Right kidney (tissue), 9 donors: ENCODE measurements at places on chromosomes 7 and 10.

DNA sequence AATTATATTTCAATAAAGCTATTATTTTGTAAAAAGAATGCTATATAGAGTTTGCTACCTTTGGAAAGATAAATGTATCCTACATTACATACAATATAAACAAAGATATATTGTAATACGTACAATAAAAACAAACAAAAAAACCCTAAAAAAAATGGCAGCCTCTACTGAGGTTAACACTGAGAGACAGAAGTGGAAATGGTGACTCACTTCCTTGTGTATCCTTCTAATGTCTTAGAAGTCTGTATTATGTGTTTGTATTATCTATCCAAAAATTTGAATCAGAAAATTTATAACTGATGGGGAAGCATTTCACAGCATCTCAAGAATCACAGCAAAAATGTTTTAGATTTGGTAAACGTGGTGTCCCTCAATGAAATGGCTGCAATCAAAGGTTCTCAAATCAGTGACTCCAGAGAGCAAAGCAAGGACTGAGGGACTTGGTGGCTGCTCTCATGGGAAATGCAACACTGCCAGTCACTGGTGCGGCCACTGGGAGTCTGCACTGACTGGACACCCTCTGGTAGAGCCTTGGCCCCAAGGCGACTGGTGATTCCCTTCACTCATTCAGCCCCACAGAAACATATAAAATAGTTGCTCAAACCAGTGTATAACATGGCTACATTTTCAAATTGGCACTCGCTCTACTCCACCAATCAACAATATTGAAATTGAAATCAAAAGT lies 53.8 kb downstream of the PANK1 start:
- no peak for DNase-seq

- no peak for DNase-seq
Measured at GRCh38 chr10:58667658-58668310, 155.1 kb downstream of the BICC1 start.

GRCh38 chr10:14003517-14004184 lies 327.1 kb downstream of the FRMD4A start:
- DNase-seq, result no peak

DNA sequence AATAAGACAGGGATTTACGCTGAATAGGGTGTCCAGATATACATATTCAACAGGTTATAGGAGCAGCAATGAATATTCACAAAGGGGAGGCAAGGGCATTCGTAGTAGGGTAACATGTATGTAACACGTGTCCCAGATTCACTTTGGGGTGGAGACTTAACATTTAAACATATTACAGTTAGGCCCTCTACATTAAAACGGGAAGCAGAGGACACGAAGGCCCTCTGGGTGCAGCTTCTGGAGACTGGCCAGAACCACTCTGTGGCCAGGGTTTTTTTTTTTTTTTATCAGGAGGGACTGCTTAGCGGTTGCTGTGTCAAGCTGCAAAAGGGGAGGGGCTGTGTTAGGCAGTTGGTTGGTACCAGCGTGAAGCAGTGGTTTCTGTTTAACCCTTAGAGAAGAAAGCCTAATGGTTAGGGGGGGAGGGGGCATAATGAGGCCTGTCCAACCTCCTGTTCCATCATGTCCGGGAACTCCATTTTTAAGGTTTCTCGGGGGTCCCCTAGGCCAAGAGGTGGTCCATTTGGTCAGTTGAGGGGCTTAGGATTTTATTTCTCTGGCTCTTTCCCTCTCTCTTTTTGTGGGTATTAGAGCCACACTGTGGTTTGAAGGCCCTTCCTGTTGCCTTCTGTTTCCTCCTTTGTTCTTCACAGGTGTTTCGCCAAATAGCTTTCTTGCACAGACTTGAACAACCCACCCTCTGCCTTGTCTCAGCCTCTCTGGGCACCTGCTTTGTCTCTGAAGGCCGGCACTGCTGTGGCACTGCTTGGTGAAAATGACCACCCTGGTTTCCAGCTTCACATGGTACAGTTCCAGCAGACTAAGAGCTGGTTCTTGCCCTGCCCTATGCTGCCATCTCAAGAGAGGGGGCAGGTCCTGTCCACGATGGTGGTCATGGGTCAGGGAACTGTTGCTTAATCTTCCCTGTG lies 26.4 kb downstream of the PRF1 start:
- no peak for DNase-seq

DNA sequence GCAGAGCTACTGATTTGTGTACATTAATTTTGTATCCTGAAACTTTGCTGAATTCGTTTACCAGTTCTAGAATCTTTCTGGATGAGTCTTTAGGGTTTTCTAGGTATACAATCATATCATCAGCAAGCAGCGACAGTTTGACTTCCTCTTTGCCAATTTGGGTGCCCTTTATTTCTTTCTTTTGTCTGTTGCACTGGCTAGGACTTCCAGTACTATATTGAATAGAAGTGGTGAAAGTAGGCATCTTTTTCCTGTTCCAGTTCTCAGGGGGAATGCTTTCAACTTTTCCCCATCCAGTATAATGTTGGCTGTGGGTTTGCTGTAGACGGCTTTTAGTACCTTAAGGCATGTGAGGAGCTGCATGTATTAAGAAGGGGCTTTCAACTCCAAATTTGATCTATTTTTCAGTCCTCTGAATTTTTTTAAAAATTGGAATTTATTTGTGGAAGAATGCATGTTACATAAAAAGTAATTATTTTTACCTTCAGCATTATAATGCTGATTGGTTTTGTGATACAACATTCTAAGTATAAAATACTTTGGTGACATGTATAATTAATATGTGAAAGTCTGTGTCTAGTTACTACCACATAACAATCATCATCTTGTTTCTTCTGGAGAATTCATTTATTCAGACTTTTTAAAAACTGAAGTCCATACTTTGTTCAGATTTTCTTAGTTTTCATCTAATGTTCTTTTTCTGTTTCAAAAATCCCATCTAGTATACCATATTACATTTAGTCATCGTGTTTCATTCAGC lies 49.6 kb downstream of the CPED1 start:
- no peak for DNase-seq

DNA sequence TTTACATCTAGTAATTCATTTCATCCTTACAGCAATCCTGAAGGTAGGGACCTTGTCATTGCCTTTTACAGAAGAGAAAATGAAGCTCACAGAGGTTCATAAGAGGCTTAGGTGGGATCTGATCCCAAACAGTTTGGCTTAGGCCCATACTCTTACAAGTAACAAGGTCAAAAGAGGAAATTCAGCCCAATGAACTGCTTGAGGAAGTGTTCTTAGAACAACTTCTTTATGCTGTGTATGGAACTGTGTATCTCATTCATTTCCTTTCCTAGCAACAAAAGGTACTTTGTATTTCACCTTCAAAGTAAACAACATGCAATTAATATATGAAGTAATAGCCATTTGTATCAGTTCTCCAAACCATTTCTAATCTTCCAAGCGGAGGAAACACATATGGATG lies 79.3 kb downstream of the AVL9 start:
- DNase-seq, result no peak

DNA sequence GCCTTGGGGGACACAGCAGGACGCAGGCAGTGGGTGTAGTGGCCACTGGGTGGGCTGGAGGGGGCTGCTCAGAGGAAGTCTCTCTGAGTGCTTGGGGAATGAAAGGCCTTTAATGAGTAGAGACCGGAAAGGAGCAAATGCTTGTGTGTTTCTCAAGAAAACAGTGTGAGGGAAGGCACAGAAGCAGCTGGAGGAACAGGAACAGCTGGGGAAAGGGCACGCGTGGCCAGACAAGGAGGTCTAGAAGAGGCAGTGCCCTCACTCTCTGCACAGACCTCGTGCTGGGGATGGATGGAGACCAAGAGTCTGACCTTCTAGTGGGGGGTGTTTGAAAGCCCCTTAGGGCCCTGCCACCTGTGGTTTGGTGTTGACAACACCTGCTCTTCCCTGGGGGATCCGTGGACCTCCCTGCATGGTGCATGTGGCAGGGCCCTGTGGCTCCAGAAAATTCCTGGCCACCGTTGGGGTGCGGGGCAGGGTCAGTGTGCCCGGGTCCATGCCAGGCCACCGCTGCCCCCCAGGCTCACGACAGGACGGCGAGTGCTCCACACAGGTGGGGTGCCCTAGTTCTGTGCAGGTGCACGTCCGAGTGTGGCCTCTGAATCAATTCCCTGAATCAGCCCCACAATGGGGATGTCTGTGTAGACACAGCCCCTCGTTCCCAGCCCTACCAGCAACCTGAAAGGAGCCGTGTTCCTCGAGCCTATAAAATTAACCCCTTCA lies 25.9 kb upstream of the FAM20C start:
- no peak for DNase-seq
